Cerebellar cortex (tissue), 1 donor: ENCODE measurements at places on chromosomes 4 and X.

DNA sequence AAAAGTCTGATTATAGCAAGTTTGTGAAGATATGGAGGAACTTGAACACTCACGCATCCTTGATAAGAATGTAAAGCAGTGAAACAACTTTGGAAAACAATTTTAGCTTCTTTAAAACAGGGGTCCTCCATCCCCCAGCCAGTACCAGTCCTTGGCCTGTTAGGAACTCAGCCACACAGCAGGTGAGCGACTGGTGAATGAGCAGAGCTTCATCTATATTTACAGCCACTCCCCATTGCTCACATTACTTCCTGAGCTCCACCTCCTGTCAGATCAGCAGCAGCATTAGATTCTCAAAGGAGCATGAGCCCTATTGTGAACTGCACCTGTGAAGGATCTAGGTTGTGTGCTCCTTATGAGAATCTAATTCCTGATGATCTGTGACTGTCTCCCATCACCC, 530.3 kb upstream of the PRKX start:
- no peak for DNase-seq

DNA sequence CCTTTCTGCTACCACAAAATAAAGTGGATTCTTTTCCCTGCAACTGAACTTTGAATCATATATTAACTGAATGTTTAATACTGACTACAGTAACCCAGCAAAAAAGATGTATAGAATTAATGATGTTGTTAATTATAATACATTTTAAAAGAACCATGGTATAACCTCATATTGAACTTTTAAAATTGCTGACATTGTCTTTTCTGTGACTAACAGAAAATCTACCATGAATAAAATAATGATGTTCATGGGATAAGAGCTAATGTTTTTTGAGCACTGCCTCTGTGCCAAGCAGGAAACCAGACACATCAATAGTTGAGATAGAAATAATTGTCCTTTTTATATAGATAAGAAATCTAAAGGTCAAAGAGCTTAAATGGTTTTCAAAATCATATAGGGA, 691.9 kb downstream of the PDHA2 start:
- DNase-seq, result no peak

GRCh38 chr4:118834070-118834469, 1.9 kb downstream of the SEC24D start:
- DNase-seq, result peak; percentile 15

DNA sequence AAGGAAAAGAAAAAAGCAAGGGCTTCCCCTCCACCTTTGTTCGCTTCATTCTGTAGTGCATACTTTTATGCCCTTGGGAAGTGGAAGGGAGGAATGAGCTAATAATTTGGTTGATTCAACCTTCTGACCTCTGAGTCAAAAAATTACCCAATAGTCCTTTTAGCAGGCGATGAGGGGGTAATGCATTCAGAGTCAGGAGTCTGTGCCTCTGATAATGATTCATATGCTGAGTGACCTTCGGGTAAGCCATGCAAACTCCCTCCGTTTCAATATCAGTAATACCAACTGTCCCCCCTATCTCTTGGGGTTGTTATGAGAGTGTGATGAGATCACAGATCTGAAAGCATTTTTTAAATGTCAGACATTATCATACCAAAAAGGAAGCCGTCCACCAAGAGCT, 41.6 kb upstream of the ACSL4 start:
- DNase-seq, result no peak

GRCh38 chrX:118989886-118990285, 15.5 kb downstream of the LONRF3 start:
- no peak for DNase-seq

GRCh38 chr4:34245276-34245675, 1999.0 kb downstream of the ARAP2 start:
- DNase-seq, result no peak

- no peak for DNase-seq
These were observed 3.2 kb downstream of the SLC9A7 start for GRCh38 chrX:46755671-46756070.

- DNase-seq, result no peak
These were observed 21.0 kb downstream of the TRMT44 start for GRCh38 chr4:8461616-8462015.

DNA sequence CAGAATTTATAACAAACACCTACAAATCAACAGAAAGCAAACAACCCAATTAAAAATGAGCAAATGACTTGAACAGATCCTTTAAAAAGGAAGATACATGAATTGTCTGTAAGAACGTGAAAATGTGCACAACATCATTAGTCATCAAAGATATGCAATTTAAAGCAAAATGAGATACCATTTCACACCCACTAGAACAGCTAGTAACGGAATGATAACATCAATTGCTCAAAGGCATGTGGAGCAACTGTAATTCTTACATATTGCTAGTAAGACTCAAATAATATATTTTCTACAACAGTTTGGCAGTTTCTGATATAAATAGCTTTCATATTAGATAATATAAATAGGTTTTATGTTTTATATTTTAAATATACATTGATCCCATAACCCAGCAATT, 82.5 kb downstream of the LCORL start:
- DNase-seq, result no peak

- peak; percentile 99 for DNase-seq
These were observed 29.0 kb downstream of the ERVMER34-1 start for GRCh38 chr4:52721968-52722815.

DNA sequence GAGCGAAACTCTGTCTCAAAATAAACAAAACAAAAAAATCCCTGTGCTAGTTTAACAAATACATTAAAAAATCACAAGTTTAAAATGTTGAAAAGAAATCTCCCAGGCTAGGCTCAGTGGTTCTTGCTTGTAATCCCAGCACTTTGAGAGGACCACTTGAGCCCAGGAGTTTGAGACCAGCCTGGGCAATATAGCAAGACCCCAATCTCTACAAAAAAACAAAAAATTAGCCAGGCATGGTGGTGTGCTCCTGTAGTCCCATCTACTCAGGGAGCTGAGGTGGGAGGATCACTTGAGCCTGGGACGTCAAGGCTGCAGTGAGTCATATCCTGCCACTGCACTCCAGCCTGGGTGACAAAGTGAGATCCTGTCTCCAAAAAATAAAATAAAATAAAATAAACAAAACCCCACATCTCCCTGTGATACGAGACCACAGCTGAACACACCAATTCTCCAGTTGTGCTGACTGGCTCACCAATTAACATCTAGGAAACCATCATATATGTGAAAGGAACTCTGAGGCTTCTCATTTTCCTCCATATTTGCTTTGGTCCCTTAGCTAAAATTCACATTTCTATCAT, 7.3 kb downstream of the RPS4X start:
- DNase-seq, result no peak

DNA sequence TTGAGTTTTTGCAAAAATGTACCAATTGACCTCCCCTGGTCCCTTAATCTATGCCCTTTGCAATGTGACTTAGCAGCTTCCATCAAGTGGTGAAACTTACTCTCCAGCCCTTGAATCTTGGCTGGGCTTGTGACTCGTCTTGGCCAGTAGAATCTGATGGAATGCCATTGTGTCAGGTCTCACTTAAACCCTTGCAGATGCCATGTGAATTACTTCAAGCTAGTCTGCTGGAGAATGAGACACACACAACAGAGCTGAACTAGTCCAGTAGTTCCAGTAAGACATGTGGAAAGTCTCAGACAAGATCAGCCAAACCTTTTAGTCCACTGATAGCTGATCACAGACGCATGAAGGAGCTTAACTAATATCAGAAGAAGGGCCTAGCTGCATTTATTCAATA, 567.8 kb upstream of the CPEB2 start:
- DNase-seq, result no peak

GRCh38 chrX:129719268-129719667, 19.5 kb upstream of the XPNPEP2 start:
- DNase-seq, result no peak

- DNase-seq, result peak; percentile 62
These were observed 49.9 kb downstream of the ELF4 start for GRCh38 chrX:130060122-130061069.

- DNase-seq, result no peak
These were observed 641.5 kb downstream of the GABRG1 start for GRCh38 chr4:45482346-45482745.

- DNase-seq, result no peak
These were observed 32.1 kb downstream of the UTP14A start for GRCh38 chrX:129938081-129938480.

DNA sequence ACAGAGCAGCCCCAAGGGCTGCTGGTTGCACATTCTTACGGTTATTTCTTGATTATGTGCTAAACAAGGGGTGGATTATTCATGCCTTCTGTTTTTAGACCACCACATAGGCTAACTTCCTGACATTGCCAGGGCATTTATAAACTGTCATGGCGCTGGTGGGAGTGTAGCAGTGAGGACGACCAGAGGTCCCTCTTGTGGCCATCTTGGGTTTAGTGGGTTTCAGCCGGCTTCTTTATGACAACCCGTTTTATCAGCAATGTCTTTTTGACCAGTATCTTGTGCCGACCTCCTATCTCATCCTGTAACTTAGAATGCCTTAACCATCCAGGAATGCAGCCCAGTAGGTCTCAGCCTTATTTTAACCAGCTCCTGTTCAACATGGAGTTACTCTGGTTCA, 212.4 kb upstream of the GRID2 start:
- peak; percentile 7 for DNase-seq

- DNase-seq, result peak; percentile 8
These were observed 60.4 kb downstream of the CCNI start for GRCh38 chr4:77015390-77015789.

- no peak for DNase-seq
These were observed 163.5 kb downstream of the PPP3CA start for GRCh38 chr4:101183666-101184373.

GRCh38 chrX:42855259-42855658, 77.3 kb upstream of the PPP1R2C start:
- no peak for DNase-seq

- DNase-seq, result no peak
These were observed 66.3 kb downstream of the HTRA3 start for GRCh38 chr4:8335848-8336247.

GRCh38 chrX:13167481-13168231, 123.2 kb upstream of the FAM9C start:
- DNase-seq, result no peak

DNA sequence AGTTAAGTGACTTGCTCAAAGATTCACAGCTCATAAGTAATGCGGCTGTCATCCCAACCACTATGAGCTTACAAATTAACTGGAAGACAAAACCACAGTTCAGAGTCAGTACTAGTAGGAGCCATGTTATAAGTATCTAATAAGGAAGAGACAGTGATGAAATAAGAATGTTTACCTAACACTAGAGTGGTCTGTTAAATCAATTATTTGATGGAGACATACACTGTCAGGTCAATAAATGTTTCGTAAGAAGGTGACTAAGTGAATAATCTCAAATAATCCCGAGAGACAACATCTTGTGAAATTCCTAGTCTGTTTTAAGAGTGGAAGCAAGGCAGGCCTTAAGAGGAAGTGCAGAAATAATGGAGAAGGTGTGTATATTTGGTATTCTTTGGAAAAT, 25.8 kb upstream of the AMELX start:
- no peak for DNase-seq

- DNase-seq, result no peak
These were observed 122.4 kb downstream of the LARP7 start for GRCh38 chr4:112759313-112759712.

- no peak for DNase-seq
These were observed 35.4 kb downstream of the C4orf33 start for GRCh38 chr4:129131343-129131742.

DNA sequence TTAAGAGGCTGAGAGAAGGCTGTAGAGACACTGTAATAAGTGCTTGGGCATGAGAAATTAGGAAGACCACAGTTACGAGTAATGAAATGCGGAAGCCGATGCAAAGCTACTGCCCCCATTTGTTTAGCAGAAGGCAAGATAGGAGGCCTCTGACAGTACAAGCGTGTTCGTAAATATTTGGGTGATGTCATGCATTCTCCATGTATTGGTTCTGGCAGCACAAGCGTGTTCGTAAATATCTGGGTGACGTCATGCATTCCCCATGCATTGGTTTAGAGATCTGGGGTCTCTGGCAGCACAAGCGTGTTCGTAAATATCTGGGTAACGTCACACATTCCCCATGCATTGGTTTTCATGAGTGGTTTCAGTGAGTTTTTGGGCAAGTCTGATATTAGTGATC, 661.5 kb upstream of the FRG1 start:
- DNase-seq, result no peak
